ENCODE measurements at places on chromosomes 4 and X.

DNA sequence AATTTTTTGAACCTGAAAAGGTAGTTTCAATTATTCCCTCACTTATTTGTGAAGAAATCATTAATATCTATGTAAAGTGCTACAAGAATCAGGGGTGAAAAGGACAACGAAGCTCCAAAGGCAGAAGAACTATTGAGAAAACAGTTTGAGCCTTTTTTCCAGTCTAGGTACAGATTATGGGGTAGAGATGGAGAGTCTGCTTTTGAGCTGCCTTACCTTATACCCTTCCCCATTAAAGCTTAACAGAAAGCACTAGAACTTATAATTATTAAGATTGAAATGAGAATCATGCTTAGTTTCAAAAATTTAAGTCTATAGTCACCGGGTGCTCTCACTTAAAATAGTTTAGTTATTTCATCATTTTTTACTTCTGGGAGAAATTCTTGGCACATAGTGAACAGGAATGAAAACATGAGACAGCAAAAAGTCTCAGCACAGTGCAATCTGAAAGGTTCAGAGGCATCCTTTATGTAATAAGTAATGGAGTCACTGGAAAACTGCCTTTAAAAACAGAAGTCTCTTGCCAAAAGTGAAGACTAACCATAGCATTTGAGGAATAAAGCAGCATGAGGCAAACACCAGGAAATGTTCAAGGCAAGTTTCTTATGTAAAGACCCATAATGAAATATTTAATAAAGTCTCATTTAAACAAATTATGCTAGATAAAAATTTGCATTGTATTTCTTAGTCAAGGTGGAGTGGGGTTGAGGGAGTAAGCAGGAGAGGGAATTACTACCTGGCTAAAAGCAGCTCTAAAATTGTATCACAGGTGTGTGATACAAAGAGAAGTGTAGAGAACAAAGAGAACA, 5.1 kb upstream of the DCLK2 start:
- no peak for DNase-seq

GRCh38 chr4:41327770-41328169, 71.0 kb downstream of the UCHL1 start:
- no peak for DNase-seq

GRCh38 chrX:2504706-2505332, 4.0 kb upstream of the DHRSX start:
- DNase-seq = no peak

GRCh38 chr4:26993967-26994366, 133.3 kb downstream of the STIM2 start:
- no peak for DNase-seq

DNA sequence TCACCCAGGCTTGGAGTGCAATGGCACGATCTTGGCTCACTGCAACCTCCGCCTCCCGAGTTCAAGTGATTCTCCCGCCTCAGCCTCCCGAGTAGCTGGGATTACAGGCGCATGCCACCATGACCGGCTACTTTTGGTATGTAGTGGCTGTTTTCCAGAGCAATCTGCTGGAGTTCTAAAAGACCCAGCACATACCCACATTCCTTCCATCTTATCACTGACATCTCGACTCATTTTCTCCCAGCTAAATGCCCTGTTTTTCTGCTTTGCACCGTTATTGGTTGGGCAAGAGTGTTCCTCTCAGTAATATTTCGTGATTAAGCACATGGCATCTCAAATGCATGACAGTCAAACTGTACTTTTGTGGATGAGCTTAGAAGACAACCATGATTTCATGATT, 53.7 kb downstream of the PRKX start:
- no peak for DNase-seq

DNA sequence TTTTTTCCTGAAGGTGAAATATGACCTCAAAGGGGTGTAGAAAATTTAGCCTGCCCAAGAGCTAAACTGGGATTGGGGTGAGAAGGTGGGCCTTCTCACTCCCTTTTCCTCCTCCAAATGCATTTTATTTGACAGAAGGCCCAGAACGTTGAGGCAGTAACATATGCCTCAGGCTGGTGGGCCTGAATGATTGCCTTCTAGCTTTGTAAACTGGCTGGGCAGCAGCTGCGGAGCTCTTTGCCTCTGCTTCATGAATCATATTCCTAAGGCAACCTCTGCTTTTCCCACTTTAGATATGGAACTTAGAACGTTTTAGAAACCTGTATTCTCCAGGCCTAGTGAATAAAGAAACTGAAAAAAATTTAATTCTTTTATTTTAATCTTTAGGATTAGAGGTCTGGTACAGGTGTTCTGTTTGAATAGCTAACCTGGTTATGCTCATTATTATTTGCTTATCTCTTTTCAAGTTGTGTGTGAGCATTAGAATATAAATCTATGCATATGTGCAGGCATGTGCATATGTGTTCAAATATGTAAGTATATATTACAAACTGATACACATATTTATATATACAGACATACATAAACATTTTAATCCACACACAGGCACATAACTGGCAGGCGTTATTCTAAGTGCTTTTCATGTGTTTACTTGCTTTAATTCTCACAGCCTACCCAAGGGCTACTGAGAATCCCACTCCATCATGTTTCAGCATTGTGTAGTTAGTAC, 11.5 kb downstream of the PRDM8 start:
- no peak for DNase-seq

GRCh38 chr4:126338548-126338947, 1023.8 kb downstream of the FAT4 start:
- no peak for DNase-seq

DNA sequence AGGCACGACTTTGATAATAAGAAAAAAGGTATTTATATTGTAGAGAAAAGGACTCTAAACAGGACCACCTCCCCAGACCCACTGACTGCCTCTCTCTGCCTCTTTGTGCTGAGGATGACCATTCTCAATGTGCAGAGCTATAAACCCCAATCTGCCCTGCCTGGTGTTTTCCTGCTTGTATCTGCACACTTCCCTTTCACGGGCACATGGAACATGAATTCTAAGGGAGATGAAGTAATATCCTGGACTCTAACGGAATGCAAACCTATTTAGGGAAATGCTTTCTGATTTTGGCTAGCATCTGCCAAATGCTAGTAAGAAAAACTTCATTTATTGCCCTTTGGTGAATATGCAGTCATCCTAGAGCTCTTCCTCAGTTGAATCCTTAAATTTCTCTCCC, 2.4 kb downstream of the DIPK2B start:
- no peak for DNase-seq

GRCh38 chr4:116015062-116015461, 901.6 kb upstream of the NDST4 start:
- DNase-seq = no peak

DNA sequence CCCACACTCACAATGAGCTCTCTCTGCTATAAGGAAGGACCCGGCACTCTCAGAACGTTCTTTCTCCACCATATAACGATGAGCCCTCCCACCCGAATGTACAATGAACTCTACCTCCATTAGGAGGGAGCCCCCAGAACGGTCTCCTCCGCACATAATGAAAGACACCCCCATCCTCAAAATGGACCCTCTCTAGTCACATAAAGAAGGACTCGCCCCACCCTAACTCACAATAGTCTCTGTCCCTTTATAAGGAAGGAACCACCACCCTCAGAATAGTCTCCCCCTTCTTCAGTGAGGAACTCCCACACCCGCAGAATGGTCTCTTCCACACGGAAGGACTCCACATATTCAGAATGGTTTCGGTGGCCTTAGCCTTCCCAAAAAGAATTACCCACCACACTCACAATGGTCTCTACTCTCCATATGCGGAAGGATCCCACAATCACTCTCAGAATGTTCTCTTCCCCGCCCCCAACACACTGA, 477 bp downstream of the SLC35A2 start:
- DNase-seq = no peak

- DNase-seq = no peak
These were observed 10.1 kb downstream of the BRWD3 start for GRCh38 chrX:80799584-80799983.

Measured in neural progenitor cell (in vitro differentiated cells).